ENCODE measurements at places on chromosomes 1 and 21. TPM values are rescaled to one million over a fixed set of nuclear protein-coding genes. Genes with fewer than 3 reads are reported as not detected.

DNA sequence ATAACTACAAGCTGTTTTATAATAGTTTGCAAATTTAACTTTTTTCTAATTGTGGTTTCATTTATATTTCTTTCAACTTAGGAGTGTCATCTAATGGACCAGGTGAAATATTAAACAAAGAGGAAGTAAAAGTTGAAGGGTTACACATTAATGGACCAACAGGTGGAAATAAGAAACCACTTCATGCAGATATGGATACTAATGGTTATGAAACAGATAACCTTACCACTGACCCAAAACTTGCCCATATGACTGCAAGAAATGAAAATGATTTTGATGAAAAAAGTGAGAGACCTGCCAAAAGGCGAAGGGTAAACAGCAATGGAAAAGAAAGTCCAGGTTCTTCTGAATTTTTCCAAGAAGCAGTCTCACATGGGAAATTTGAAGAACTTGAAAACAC, 59.7 kb downstream of the MIER1 start:
- no peak for DNase-seq

DNA sequence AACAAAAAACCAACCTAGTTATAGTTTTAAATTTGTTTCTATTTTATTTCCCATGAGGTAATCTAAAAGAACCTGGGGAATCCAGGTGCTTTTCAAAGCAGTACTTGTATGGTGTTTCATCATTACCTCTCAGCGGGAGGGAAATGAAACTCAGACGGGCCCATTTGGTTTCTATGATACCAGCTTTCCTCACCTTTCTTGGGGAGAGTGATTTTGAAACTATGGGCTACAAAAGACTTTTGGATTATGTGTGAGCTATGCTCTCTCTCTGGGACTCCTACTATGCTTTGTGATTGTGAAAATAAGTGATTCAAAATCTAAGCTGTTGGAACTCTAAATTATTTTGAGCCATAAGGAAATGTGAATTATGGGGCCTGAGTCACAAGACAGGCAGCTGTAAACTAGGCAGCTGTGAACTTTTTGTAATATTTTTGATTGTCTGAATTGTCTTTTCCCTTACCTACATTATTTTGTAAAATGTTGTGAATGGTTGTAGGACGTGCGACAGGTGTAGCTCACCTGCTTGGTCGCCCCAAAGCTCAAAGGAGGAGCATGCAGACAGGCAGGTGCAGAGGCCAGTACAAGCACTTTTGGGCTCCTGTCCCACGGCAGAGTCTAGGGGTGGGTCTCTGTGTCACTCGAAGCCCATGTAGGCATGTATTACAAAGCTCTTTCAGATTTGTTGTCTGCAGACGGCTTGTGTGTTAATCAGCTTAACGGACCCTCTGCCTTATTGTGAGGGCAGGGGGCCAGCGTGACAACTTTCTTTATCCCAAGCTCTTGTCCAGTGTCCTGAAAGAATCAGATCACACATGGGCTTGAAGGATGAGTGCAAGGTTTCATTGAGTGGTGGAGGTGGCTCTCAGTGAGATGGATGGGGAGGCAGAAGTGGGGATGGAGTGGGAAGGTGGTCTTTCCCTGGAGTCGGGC, 64.8 kb upstream of the BACH1 start:
- DNase-seq = no peak

GRCh38 chr21:42913476-42913875, 12.0 kb downstream of the ERVH48-1 start:
- peak; percentile 86 for DNase-seq

GRCh38 chr1:12126781-12127180, 40.0 kb upstream of the TNFRSF1B start:
- DNase-seq = no peak

Gene SLC45A3
- 1.7 TPM for total RNA-seq

- peak; percentile 57 for DNase-seq
Measured at GRCh38 chr1:32447469-32448185, 17.2 kb upstream of the ZBTB8B start.

DNA sequence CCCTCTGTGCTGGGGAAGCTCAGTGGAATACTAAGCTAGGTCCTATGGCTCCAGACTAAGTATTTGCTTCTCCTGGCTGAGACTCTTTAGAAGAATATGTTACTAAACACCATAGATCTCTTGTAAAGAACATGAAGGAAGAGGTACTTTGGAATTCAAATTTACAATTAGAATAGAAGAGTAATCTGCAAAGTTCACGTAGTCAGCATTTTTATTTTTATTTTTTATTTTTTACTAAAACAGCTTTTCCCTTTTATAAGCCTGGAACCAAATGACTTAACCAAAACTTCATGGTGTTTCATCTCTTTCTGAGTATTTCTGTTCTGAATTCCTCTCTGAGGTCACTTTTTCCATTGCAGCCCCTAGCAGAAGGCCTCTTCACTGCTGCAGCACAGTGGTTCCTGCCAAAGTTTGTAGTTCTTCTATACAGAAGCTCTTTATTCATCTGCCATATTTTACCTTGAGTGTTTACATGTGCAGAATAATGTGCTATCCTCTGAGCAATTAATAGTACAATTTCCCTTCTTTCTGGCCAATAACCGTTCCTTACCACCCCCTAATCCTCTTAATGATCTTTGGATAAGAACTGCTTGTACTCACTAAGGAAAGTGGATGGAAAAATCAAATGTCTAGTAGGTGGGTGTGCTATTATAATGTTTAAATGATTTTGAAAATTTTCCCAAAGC, 27.2 kb downstream of the TSEN15 start:
- DNase-seq = no peak

DNA sequence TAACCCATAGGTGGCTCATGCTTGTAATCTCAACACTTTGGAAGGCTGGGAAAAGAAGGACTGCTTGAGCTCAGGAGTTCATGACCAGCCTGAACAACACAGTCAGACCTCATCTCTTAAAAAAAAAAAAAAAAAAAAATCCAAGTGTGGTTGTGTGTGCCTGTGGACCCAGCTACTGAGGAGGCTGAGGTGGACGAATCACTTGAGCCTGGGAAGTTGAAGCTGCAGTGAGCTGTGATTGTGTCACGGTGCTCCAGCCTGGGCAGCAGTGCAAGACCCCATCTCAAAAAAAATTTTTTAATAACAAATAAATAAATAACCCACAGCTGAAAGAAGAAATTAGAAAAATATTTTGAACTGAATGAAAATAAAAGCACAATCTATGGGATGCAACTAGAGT, 13.8 kb downstream of the INTS7 start:
- DNase-seq = no peak

Gene ICOSLG
- 0.10 TPM for total RNA-seq

- no peak for DNase-seq
Measured at GRCh38 chr1:109527846-109528695, 11.6 kb upstream of the GPR61 start.

DNA sequence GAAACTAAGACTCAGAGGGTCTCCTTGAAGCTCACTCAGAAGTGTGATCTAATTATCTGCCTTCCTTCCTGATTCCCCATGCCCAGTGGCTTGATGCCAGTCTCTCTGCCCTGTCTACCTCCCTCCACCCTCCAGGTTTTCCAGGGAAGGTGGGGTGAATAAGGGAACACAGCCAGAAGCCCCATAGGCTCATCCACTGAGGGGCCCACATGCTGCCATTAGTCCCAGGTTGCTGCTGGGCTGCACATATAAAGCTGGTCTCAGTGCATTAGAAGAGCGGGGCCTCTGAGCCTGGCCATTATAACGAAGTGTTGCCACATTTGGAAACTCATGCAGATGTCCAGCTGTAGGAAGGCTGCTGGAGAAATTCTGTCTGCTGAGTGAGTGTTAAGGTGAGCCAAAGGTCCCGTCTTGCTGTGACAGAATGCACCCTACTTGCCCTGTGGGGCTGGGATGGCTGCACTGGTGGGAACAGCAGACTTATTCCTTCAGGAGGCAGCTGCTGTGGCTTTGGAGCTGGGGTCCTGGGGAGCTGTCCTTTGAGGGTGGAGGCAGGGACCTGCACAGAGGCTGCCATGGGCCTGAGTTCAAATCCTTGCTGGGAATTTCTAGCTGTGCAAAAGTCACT, 2.9 kb downstream of the ADORA1 start:
- no peak for DNase-seq

Gene CYP4A11
- not detected for total RNA-seq

Gene RAP1GAP
- 0.22 TPM for total RNA-seq

GRCh38 chr1:147627435-147628110, 42.8 kb downstream of the ACP6 start:
- peak; percentile 40 for DNase-seq

DNA sequence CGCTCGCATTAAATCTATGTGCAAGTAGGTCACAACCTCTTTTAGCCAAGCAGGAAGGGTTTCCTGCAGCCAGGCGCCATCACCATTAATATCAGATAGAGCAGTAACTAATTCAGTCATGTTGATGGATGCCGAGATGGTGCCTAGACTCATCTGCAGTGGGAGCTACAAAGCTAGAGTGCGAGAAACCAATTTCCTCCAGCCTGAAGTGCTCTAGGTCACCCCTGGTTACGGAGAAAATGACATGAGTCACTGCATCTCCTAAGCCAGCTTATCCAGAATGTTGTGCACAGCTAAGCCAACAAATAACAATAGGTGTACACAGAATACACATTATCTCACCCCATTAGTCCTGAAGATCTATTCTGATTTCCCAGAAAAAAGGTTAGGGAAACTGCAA, 36.0 kb downstream of the OVAAL start:
- DNase-seq = no peak

Gene OR2W3
- 4.0 TPM for total RNA-seq

Gene GBP6
- not detected for total RNA-seq

GRCh38 chr1:109197158-109198042, 16.3 kb upstream of the SARS1 start:
- DNase-seq = peak; percentile 96

- no peak for DNase-seq
Measured at GRCh38 chr1:36520056-36520455, 37.3 kb upstream of the CSF3R start.

DNA sequence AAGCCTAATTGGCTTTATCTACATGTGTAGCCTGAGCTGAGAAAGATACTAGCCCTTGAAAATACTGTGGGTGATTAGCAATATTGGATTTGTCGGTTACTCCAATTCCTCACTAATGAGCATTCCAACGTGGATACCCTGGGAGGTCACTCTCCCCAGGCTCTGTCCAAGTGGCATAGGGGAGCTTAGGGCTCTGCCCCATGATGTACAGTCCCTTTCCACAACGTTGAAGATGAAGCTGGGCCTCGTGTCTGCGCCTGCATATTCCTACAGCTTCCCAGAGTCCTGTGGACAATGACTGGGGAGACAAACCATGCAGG, 2.6 kb downstream of the RCC1 start:
- no peak for DNase-seq

Gene GNAT2
- total RNA-seq = not detected

DNA sequence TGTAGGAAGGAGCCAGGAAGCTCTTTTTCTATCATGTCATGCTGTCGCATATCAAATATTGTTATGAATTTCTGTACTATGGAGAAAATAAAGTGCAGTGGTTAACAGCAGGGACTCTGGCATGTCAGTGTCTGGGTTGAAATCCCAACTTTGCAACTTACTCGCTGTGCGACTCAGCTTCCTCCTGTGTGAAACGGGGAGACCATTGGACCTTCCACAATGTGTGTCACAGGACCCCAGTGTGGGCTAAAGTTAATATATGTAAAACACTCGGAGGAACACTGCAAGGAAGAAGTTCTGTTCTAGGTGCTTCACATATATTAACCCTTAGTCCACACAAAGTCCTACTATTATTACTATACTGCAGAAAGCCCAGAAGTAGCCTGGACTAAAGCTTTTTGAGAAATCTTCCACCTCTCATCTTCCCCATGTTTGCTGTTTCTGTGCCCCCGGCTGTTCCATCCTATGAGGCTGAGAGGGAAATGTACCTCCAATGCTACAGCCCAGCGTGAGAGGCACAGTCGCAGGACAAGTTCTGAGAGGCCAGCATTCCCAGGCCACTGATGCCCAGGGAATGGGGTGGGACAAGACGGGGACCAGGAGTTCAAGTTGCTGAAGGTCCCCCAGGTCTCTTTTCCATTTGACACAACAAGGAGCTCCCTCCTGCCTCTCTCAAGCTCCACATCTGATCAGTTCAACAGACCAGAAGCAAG, 1.9 kb downstream of the CHIT1 start:
- DNase-seq = no peak

- no peak for DNase-seq
Measured at GRCh38 chr1:207658904-207659485, 14.1 kb downstream of the CR1L start.

Gene TCHHL1
- not detected for total RNA-seq

Gene SLC35F3
- total RNA-seq = 2.5 TPM

Gene SHE
- not detected for total RNA-seq

DNA sequence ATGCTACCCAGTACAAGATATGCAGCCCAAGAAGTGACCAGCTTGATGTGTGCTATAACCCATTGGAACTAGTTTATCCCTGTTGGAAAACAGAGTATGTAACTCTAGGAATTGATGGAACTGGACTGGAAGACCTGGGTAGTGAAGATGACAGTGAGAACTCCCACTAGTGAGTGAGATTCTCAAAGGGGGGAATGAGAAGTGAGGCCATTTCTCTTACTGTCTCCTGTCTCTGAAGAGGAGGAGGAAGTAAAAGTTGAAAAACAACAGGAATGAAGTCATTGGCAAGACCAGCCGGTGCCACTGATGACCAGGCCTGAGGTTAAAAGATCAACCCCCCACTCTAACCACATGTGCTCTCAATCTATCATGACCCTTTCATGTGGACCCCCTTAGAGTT, 20.9 kb downstream of the PLA2G2F start:
- no peak for DNase-seq

DNA sequence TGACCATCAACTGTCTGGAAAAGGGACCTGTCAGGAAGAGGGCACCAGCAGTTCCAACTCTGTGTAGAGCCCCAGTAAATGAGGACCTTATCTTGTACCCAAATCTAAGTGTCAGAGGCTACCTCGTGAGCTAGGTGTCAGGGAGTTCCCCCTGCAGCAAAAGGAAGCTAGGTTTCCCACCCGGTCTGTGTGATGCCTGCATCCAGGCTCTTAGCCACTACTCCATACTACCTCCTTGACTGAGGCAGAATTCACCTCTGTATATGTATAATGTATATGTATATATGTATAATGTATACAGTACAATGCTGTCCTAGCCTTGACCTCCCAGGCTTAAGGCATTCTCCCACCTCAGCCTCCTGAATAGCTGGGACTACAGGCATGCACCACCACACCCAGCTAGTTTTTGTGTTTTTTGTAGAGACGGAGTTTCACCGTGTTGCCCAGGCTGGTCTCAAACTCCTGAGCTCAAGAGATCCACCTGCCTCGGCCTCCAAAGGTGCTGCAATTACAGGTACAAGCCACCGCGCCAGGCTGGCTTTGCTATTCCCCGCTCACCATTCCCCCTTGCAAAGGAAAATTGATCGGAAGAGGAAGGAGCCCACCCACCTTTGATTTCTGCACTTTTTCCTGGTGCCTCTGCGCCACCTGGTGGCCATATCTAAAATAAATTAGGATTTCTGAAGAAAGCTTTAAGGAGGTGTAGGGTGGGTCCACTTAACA, 15.7 kb upstream of the LUZP1 start:
- DNase-seq = no peak

Measured in MG63 (cell line).